ENCODE measurements at places on chromosomes 7 and 10. TPM values are rescaled to one million over a fixed set of nuclear protein-coding genes. Genes with fewer than 3 reads are reported as not detected.
A peak's percentile ranks its signal among the peaks of the same experiment; 100 is the strongest.

DNA sequence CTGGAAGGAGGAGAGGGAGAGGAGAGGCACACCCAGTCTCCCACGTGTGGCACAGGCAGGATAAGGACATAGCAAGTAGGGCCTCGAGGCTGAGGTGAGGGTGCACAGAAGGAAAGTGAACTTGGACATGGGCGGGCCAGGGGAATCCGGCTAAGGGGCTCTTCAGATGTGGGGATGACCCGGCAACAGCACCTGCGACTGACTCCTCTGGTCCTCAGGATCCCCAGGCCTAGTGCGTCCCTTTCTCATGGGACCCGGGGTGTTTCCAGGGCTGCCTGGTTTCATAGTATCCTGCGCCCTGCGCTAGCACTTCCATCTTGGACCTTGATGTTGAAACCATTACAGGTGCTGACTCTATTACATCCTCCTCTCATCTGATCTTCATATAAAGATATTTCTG, 96.1 kb upstream of the LYZL2 start:
- H3K4me3 ChIP-seq, result no peak overlapping the region
- H3K27me3 ChIP-seq, result no peaks in the 10 kb centered on the region
- H3K36me3 ChIP-seq, result no peaks in the 10 kb centered on the region
- no peak for DNase-seq
- H3K27ac ChIP-seq, result no peak overlapping the region
- H3K4me1 ChIP-seq, result no peaks in the 10 kb centered on the region

DNA sequence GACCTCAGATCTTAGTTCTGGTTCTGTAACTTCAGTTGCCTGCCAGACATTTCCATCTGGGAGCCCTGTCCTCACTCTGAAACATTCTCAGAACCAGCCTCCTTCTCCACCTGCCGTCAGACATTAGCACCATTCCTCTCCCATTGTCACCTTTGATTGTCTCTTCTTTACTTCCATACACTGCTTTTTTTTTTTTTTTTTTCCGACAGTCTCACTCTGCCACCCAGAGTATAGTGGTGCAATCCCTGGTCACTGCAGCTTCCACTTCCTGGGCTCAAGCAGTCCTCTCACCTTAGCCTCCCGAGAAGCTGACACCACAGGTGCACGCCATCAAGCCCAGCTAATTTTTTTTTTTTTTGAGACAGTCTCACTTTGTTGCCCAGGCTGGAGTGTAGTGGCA, 21.1 kb upstream of the HIPK2 start:
- no peaks in the 10 kb centered on the region for H3K4me1 ChIP-seq
- DNase-seq, result no peak
- no peak overlapping the region for H3K27ac ChIP-seq
- H3K36me3 ChIP-seq, result no peaks in the 10 kb centered on the region
- no peaks in the 10 kb centered on the region for H3K27me3 ChIP-seq

DNA sequence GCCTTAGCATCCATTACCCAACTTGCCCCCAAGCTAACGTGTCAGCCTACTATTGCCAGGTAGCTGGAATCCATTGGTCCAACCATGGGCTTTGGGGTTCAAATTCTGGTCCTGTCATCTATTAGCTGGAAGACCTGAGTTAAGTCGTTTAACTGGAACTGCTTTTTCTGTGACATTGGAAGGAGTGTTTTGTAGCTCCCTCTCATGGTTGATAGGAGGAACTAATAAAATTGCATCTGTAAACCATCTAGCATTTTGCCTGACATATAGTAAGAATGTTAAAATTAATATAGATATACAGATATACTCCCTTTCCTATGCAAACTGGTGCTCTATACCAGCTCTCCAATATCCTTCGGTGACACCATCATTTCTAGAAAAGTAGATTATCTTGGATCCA, 23.8 kb upstream of the SLF2 start:
- peaks cover 7% of the 10 kb centered on the region for H3K27me3 ChIP-seq
- no peak overlapping the region for H3K27ac ChIP-seq
- DNase-seq, result no peak
- no peak overlapping the region for H3K4me3 ChIP-seq

GRCh38 chr7:96188174-96188581, 133.7 kb downstream of the SLC25A13 start:
- H3K36me3 ChIP-seq, result peaks cover 10% of the 10 kb centered on the region
- no peaks in the 10 kb centered on the region for H3K27me3 ChIP-seq
- DNase-seq, result no peak
- no peaks in the 10 kb centered on the region for H3K4me1 ChIP-seq
- no peak overlapping the region for H3K4me3 ChIP-seq

DNA sequence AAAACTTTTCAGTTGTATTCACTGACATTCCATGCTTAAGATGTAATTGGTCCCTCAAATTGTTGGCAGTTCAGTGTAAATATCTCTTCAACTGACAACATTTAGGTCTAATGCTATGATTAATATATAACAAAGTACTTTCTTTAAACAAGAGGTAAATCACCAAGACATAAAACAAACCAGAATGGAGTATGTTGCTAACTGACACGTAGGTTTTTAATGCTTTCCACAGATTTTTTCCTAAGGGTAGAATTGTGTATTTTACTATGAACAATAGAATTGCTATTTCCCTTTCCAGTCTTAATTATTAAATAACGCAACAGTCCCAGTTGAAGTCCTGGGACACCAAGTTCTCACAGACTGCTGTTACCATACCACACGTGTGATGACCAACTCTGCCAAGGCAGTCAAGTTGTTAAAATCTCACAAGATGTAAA, 4.1 kb downstream of the JCAD start:
- peak overlapping the region; percentile 92 for H3K27ac ChIP-seq
- H3K27me3 ChIP-seq, result no peaks in the 10 kb centered on the region
- H3K4me1 ChIP-seq, result peaks cover 47% of the 10 kb centered on the region
- H3K36me3 ChIP-seq, result no peaks in the 10 kb centered on the region

DNA sequence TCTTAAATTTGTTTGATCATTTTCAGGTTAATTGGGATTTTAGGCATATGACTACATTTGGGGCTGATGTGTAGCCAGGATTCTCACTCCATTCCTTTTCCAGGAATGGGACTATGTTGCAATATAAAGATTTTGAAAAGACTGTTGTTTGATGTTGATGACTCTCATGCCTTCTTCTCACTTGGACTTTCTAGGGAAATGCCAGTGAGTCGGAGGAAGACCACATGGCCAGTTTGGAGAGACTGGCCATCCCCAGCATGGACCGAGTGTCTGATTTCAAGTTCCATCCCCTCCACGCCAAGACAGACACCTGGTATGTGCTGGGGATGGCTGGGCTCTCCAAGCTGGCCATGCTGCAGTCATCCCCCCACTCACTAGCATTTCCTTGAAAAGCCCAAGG, 5.5 kb downstream of the IGFBP3 start:
- H3K4me1 ChIP-seq, result 0 out of 2 replicates have a peak, but pooled peaks cover 2% of the 10 kb centered on the region
- no peak for DNase-seq
- H3K36me3 ChIP-seq, result no peaks in the 10 kb centered on the region

ZNF727 gene
- not detected for total RNA-seq

DNA sequence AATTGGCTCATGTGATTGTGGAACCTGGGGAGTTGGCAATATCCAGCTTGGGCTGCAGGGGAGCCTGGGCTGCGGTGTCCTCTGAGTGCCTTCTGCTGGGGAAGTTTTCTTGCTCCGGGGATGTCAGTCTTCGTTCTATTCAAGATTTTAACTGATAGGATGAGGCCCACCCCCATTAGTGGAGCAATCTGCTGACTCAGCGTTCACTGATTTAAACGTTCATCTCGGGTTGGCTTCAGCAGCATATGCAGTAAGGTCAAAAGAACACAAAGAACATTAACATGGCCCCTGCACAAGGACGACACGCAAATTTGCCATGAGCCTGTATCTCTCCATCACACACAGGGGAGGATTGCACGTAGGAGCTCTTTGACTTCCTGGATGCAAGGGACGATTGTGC, 360.6 kb upstream of the ADARB2 start:
- no peaks in the 10 kb centered on the region for H3K36me3 ChIP-seq
- H3K4me3 ChIP-seq, result no peak overlapping the region
- no peak for DNase-seq
- no peaks in the 10 kb centered on the region for H3K4me1 ChIP-seq
- no peak overlapping the region for H3K27ac ChIP-seq

DNA sequence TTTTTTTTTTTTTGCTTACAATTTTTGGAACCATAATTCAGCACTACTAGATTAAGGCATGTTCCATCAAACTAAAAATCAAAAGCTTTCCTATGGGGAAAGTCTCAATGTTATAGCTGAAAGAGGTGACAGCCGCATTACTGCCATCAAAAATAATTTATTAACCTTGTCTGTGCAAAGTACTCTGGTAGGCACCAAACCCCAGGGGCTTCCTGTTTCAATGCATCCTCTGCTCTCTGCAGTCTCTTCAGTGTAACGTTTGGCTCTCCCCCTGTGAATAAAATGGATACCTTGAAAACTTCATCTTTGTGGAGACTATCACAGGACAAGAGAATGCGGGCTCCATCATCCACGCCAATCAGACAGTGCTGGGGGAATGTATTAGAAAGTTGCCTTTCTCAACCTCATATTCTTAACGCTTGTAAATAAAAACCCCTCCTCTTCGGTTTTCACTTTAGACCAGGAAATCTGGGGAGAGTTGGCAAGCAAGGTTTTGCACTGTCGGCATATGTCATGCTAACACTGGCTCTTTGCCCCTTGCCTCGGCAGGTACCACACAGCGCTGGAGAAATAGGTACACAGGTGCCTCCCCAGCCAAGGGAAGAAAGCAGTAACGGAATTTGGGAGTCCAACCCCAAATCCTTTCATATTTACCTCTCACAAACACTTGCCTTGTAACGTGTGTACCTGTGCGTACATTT, 1.6 kb upstream of the NRG3 start:
- no peak overlapping the region for H3K4me3 ChIP-seq
- H3K27me3 ChIP-seq, result peaks cover 38% of the 10 kb centered on the region
- H3K36me3 ChIP-seq, result no peaks in the 10 kb centered on the region
- no peak for DNase-seq

DNA sequence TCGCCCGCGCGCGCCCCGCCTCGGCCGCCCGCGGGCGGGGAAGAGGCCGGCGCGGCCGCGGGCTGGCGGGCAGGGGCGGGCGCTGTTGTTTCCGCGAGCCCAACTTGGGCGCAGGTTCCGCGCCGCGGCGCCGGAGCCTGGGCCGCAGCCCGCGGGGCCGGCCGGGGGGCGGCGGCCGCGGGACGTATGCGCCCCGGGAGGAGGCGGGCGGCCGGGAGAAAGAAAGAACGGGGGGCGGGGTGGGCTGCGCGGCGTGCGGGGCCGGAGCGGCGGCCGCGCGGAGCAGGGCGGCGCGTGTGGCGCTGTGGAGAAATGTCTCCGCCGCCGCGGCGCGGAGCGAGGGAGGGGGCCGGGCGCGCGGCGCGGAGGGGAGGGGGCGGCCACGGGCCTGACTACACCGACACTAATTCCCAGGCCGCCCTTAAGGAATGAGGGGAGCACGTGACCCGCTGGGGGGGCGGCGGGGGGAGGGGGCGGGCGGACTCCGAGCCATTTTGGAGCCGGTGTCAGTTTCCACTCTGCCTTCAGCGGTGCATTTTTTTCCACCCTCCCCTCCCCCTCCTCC, at the start of gene BMI1:
Gene BMI1 (plus strand): TSS at position 509 of the 565 bp plus-strand sequence. CDS start 5,351 bp downstream, outside the sequence.
- no peaks in the 10 kb centered on the region for H3K36me3 ChIP-seq
- H3K4me3 ChIP-seq, result peak within 1 kb of the TSS; percentile 59
- H3K27me3 ChIP-seq, result no peaks in the 10 kb centered on the region

DNA sequence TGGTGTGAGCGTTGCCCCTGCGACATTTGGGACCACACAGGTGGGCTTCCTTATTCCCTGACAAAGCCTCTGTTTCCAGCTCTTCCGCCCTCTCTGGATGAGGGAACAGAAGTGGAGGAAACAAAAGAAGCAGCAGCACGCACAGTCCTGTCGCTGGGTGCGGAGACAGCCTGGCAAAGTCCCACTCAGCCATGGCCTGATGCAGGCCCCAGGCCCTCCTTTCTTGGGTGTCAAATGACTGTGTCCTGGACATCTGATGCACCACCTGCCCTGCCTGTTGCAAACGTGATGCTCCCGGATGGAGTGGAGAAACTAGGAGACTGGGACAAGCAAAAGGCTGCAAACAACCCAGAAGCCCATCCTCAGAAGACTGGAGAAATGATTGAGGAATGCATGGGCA, 20.7 kb downstream of the ZMIZ2 start:
- peaks cover 12% of the 10 kb centered on the region for H3K36me3 ChIP-seq
- peak overlapping the region; percentile 52 for H3K27ac ChIP-seq
- H3K27me3 ChIP-seq, result no peaks in the 10 kb centered on the region
- DNase-seq, result no peak
- H3K4me3 ChIP-seq, result no peak overlapping the region

GRCh38 chr7:55310287-55311025, 54.7 kb upstream of the LANCL2 start:
- no peaks in the 10 kb centered on the region for H3K4me1 ChIP-seq
- H3K27ac ChIP-seq, result no peak overlapping the region
- H3K36me3 ChIP-seq, result no peaks in the 10 kb centered on the region
- no peak for DNase-seq

DNA sequence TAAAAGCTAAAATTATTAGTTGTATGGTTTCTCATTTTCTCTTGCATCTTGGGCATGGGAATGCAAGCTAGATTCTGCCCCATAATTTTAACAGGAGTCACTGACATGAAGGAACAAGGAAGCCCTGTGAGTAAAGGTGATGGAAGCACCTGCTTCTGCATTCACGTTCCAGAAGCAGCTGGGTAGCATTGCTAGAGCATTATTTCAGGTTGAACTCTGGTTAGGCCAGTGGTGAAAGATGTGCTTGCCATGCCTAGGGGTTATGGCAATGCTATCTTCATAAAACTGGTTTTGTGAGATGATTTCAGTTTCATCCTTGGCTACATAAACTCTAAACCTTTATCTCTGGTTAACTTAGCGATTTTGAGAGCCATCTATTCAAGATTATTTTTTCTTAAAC, 151.4 kb downstream of the TFEC start:
- H3K27ac ChIP-seq, result no peak overlapping the region
- H3K4me1 ChIP-seq, result no peaks in the 10 kb centered on the region
- no peak for DNase-seq
- H3K4me3 ChIP-seq, result no peak overlapping the region
- H3K36me3 ChIP-seq, result no peaks in the 10 kb centered on the region
- no peaks in the 10 kb centered on the region for H3K27me3 ChIP-seq

DNA sequence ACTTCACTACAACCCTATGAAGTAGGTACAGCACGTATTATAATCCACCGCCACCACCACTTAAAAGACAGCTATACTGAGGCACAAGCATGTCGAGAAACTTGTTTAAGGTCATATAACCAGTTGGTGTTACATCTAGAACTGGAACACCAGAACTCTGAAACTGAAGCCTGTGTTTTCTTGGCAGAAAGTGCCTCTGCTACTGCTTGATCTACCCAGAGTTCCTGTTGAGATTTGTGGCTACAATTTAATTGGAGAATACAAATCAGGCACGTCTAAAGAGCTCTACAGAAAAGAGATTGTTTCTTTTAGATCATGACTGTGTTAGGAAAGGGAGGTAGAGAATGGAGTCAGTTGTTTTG, 4.3 kb upstream of the ADD3 start:
- no peak for DNase-seq
- H3K4me1 ChIP-seq, result peaks cover 8% of the 10 kb centered on the region
- no peaks in the 10 kb centered on the region for H3K27me3 ChIP-seq
- no peaks in the 10 kb centered on the region for H3K36me3 ChIP-seq
- no peak overlapping the region for H3K4me3 ChIP-seq

Measured in Panc1 (cell line).